ENCODE measurements at places on chromosomes 5 and 9.

GRCh38 chr9:130785940-130786508, 49.0 kb upstream of the ABL1 start:
- DNase-seq: no peak

GRCh38 chr5:15966066-15966640, 213.4 kb downstream of the MARCHF11 start:
- DNase-seq: no peak

GRCh38 chr5:58013542-58014258, 446.2 kb downstream of the PLK2 start:
- no peak for DNase-seq

DNA sequence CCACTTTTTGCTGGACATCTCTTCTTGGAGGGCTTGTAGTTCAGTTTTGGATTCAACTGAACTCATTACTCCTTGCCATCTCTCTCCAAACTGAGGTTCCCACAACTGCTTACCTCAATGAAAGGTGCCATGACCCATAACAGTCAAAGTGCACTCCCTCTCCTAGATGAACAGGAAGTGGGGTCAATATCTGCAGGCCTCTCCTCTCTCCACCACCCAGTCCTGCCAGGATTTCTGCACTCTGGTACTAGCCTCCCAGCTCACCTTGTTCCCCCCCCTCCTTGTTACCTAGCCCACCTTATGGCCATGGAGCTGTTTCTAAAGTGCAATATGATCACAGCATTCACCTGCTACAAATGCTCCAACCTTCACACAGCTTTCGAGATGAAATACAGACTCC, 5.9 kb downstream of the LHFPL2 start:
- DNase-seq: no peak

GRCh38 chr5:87541033-87541432, 128.3 kb upstream of the CCNH start:
- DNase-seq: peak; percentile 73

DNA sequence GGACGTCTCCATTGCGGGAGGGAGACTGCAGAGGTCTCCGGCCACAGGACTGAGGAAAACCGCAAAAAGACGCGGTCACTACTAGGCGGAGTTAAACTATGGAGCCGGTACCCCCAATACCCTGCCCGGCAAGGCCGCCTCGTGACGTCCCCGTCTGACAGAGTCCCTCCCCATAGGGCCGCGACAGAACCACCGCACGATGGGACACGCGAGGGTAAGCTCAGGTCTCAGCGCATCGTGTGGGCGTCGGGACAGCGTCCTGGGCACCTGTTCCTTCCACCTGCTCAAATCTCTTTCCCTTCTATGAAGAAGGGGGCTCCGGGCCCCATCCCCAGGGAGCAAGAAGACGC, 35.2 kb upstream of the GLDC start:
- no peak for DNase-seq

- no peak for DNase-seq
Observed at GRCh38 chr9:122383992-122384461, 13.2 kb downstream of the PTGS1 start.

- DNase-seq: no peak
Observed at GRCh38 chr5:66467564-66467963, 128.6 kb upstream of the MAST4 start.

DNA sequence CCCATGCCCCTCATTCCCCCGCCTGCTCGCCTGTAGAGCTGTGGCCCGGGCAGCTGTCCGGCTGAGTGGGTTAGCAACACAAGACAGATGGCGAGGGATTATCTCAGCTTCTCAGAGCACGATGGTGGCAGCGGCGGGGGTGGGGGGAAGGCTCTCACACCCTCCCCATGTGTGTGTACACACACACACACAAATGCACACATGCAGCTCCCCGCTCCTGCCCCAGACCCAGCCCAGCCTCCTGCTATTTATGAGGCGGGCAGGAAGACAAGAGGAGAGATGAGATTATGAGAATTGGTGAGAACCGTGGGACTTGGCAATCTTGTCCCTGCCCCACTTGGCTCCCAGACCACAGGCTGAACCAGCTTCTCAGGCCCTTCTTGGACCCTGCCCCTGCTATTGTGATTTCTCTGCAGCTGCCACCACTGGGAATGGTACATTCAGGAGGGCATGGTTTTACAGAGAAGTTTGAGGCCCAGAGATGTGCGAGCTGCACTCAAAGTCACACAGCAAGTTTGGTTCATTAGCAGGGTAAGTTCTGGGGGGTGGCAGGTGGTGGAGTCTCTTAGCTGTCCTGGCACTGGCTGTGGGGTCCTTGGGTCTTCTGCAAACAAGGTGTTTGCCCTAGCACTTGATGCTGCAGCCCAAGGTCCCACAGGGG, 51.0 kb upstream of the PSD2 start:
- DNase-seq: no peak

DNA sequence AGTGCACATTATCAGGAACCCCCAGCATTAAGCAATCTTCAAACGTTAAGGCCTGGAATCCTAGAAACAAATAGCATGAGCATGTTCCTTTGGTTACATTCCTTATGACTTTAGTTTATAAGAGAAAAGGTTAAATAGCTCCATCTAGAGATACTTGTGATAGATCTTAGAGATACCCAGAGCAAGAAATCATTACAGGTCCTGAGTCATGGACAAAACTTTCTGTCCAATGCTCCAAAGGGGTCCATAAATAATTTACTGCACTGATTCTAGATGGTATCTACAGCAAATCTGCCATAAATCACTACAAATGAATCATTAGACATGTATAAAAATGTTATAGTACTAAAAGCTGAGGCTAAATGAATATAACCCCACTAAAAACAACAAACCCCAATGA, 139.6 kb downstream of the HTR1A start:
- no peak for DNase-seq

DNA sequence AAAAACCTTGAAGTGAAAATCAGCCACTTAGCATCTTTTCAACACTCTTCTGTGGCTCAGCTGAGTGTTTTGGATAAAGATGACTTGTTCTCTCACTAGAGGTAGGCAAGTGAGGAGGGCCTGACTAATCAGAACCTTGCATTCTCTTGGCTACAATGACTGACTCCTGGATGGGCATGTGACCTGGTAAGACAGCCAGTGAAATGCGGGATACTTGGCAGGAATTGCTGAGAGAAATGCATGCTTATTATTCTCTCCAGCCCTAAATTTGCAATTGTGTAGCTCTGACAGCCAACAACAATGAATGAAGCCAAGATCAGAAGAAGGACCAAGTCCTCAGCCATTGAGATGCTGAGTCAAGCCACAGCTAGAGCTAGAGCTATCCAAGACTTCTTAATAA, 490.5 kb upstream of the ZNF608 start:
- DNase-seq: no peak

DNA sequence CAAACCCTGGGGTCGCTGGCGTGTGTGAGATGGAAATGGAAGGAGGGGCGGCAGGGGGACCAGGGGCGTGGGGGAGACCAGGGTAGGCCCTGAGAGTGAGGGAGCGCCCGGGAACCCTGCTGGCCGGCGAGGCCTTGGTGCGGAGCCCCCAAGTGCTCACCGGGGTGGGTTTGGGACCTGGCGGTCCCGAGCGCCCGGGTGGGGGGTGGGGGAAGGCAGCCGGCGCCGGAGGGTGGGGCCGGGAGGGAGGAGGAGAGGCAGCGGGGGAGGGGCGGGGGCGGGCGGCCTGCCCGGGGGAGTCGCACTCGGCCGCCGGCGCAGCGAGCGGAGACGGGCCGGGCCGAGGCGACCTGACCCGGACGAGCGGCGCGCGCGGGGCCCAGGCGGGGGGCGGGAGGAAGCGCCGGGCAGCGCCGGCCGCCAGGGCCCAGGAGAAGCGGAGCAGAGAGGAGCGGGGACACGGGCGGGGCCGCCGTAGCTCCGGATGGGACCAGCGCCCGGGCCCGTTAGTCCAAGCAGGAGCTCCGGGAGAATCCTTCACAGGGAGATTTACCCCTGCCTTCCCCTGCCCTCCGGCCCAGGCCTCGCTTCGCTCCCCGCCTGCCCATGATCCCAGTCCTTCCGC, at the start of gene NPR2:
NPR2 (plus strand) TSS at position 295 of the 625 bp plus-strand sequence. CDS start 818 bp downstream, outside the sequence.
- no peak for DNase-seq

GRCh38 chr9:76290555-76290954, 103.7 kb downstream of the RFK start:
- DNase-seq: no peak

- DNase-seq: no peak
Observed at GRCh38 chr5:77936365-77936693, 160.2 kb upstream of the TBCA start.

DNA sequence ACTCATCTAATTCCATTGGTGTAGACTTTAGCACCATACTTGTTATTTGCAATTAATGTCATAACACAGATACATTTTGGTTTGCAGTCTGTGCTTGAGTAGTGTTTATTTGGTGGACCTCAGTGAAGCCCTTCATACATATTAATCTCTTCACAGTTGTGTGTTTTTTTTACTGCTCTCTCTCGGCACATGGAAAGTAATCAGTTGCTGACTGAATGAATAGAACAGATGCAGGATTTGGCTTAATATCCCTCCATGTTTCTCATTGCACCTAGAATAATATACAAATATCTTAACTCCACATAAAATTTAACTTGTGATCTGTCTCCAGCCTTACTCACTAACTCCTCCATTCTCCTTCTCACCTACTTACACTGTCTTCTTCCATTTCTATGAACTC, 319.1 kb downstream of the DMRT2 start:
- DNase-seq: no peak

DNA sequence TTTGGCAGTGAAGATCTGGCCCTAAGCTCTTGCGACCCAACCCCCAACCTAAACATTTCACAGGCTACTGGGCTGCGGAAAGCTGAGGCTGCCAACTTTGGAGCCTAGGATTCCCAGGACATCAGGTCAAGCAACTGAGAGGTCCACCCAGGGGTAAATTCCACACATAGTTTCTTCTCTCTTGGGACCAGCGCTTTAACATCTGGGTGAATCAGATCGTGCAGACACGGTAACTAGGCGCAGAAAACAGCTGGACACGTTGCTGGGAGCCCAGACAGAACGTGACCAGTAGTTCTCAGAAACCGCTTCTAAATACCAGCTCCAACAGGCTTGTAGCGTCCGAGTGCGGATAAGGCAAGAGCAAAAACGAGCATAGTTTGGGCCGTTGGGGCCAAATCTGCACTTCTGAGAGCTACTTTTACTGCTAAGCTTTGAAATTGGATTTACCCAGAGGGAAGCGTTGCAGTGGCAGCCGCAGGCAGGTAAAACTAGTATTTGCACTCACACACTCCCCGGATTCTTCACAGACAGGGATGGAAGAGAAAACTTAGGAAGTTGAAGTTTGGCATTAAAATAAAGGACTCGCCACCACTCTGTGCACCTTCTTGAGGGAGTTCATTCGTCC, 11.8 kb downstream of the ITGA1 start:
- no peak for DNase-seq

DNA sequence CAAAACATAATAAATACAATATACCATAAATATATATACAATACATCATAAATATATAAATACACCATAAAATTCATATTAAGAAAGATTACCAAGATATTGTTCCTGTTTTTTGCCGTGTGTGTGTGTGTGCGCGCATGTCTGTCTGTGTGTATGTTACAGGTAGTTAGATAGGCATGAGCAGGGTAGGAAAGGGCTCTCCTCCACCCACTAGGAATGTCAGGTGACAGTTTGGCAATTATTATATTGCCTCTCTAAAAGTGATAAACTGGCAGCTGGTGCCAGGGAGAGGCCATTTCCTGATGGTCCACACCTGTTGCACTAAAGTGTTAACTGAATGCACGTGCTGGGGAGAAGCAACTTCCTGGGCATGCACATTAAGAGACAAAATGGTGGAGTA, 232.8 kb downstream of the ADAMTS6 start:
- no peak for DNase-seq

DNA sequence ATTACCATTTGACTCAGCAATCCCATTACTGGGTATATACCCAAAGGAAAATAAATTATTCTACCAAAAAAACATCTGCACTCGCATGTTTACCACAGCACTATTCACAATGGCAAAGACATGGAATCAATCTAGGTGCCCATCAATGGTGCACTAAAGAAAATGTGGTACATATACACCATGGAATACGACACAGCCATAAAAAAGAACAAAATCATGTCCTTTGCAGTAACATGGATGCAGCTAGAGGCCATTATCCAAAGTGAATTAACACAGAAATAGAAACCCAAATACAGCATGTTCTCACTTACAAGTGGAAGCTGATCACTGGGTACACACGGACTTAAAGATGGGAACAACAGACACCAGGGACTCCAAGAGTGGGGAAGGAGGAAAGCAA, 2.1 kb downstream of the CDC23 start:
- DNase-seq: no peak

- DNase-seq: peak; percentile 64
Observed at GRCh38 chr9:129026442-129027223, 1.5 kb downstream of the SH3GLB2 start.

DNA sequence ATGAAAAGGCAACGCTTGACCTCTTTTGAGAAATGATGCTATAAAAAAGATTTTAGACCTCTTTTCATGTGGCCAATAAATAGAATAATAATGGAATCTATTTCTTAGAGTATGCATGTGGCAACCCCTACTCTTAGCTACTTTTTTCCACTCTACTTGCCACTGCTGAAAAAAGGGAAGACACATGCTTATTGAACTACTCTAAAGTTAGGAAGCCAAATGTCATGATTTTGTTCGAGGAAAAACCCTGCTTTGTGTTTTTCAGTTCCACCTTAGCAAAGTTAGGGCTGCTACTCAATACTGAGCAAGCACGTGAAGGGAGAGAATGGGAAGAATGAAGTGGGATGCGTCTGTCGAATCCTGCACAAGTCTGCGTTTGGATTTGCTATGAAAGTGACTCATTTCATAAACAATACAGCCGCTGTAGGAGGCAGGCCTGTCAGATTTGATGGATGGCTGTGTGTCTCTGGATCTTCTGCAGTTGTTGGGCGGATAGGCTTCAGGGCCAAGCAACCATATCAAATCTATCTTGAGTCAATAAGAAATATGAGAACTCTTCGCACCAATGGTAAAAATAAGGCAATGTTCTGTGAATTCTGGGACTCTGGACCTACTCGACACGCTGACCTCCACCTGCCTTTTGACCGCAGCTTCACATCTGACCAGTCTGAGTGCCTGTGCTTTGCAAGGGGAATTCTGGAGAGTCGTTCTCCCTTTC, 333.6 kb downstream of the PIK3R1 start:
- no peak for DNase-seq

GRCh38 chr5:57887851-57888621, 405.4 kb upstream of the ACTBL2 start:
- DNase-seq: peak; percentile 44

Data from anterior cingulate cortex (tissue), 58 donors.